ENCODE measurements at places on chromosomes 3 and 15.
A peak's percentile ranks its signal among the peaks of the same experiment; 100 is the strongest.

GRCh38 chr15:69555080-69555479, 102.5 kb downstream of the RPLP1 start:
- no peak for DNase-seq

DNA sequence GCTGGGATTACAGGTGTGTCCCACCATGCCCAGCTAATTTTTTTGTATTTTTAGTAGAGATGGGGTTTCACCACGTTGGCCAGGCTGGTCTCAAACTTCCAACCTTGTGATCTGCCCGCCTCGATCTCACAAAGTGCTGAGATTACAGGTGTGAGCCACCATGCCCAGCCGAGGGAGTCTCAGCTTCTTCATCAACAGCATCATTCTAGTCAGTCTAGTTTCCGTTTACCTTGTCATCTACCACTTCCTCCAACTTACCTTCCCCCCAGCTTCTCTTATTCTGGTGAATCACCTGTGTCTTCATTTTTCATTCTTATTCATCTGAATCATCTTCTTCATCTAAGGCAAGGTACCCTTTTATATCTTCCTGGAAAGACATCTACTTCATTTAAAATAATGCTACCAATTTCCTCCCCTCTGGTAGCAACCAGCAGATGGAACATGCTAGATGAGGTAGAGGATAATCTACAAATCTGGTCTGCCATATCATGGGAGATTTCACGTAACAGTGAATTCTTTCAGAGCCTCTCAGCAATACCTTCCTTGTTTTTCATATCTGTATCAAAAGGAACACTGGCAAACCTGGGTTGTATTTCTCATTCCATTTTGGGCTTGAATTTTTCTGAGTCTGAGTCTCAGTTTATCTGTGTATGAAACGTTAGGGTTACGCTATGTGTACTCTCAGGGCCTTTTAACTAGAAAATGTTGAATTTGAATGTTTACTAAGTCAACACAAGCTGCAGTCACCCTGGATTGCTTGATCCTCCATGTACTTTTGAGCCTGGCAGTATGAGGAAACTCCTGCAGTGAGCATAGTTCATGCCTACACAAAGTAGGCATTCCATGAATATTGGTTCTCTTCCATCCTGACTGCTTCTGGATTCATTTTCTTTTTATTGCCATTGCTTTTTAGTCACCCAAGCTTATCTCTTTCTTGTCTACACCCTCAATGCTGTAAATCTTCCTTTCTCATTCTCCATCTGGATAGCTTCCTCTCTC, 16.8 kb downstream of the LPP start:
- no peak for DNase-seq

DNA sequence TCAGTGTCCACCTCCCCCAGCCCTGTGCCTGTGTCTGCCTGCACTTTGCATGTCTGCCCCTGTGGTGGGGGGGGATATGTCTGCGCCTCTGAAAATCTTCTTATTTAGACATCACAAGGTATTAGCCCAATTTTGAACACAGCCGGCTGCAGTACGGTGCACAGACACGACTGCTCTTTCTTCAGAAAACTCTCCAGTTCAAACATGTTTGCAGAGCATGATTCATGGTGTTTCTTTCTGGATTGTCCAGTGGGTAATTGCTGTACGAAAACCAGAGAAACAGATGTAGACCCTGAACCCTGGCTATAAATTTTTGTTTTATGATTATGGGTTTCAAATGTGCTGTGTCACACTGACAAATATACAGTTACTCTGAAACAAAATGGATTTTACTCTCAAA, 3.4 kb upstream of the RARB start:
- DNase-seq = no peak

DNA sequence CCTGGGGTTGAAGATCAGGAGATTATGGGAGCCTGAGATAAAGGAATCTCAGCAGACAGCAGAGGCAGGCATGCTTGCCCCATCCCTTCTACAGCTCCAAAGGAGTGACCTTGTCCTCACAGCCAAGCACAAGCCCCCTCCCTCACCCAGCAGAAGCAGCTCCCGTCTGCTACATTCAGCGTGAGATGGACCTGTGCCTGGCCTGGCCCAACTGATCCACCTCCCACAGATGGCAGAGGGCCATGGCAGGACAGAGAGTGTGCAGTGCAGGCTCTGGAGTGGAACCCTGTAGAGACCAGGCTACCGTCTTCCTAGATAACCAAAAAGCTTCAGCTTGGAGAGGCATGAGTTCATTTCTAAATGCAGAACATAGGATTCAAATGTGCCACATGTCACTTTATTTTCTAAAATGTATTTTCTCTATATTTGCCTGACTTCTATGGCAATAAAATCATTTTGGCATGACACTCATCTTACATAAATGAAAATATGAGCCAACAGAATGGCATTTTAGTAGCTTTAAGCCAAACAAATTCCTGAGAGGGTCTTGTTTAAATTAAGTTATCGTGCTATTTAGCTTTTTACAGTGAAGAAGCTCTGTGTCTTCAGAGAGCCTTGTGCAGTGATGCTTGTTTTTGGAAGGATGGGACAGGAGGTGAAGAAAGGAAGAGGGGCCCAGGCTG, 43.7 kb downstream of the SLC12A8 start:
- DNase-seq = no peak

DNA sequence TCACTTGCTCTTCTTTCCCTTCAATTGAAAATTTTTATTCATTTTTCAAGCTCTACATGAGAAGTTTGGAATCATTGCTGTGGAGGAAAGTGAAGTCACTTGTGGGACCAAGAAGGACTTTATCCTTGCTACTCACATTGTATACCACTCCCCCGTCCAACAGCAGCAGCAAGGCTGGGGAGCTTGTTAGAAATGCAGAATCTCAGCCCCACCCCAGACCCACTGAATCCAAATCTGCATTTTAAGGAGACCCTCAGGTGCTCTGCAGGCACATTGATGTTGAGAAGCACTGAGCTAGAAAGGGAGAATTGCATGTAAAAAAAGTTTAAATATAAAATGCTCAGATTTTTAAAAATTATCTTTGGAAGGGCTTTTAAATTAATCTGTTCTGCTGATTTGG, 202.3 kb upstream of the MRPL3 start:
- DNase-seq = no peak

DNA sequence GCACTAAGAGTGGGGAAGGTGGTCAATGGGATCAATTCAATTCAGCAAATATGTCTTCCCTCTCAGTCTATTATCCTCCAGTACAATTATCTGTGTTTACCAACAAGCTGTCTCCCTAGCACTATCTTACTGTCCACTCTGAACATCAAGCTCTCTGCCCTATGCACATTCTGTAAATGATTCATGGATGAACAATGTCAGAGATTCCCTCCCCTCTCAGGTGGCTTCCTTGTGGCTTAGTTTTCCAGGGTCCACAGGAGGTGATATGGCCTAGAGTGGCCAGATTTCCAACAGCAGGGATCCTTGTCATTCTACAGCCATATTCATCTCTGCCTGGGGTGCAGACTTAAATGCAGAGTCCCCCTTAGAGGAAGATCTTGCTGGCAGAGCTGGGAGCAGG, 225.1 kb downstream of the UACA start:
- no peak for DNase-seq

DNA sequence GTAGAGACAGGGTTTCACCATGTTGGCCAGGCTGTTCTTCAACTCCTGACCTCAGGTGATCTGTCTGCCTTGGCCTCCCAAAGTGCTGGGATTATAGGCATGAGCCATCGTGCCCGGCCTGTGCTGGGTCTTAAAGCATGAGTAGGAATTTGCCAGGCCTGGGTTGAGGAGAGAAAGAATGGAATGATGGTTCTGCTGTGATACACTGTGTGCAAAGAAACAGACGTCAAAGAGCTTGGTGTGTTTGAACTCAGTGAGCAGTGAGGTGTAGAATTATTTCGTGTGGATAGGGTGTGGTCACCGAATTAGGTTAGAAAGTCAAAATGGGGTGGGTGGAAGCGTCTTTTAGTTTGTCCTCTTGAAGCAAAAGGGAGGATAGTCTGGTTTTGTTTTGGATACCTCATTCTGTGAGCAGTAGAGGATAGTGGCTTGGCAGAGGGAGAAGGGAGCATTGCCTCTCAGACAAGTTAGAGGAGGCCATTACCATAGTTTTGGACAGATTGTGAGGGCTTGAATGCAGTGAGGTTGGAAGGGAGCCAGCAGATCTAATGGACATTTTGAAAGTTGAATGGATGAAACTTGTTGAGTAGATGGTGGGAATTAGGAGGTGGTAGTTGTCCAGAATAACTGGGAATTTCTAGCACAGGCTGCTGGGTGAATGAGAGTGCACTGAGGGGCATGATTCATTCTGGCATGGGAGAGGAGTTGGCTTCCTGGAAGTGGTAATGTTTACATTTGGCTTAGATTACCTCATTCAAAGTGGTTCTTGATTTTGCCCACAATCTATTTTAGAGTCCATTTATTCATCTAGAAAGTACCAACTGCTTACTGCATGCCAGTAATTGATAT, 27.2 kb downstream of the AKAP13 start:
- DNase-seq = no peak

- no peak for DNase-seq
Observed at GRCh38 chr15:85741021-85741421, 53.7 kb downstream of the KLHL25 start.

DNA sequence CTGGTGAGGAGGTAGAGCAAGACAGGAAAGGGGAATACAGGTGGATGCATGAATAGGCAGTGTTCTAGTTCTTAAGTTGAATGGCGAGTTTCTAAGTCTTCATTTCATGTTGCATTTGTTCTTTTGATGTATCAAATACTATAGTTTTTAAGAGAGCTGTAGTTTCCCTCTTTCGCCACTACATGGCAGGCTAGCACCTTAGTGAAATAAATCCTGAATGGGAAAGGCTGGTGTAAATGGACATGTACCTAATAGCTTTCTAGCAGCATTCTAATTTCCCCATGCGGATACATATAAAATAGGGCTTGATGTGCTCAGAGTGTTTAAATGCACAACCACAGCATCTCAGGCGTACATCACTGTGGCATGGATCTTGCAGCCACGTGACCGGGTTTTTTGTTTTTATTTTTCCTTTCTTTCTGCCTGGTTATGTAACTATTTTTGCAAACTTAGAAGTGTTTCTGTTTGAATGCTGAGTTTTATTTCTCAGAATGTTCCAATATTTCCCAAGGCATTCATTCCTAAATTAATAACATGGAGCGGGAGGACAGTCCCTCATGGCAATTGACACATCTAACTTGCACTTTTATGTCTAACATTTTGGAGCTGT, 23.5 kb upstream of the CLN6 start:
- peak; percentile 69 for DNase-seq
